ENCODE measurements at places on chromosomes 13 and 19. TPM values are rescaled to one million over a fixed set of nuclear protein-coding genes. Genes with fewer than 3 reads are reported as not detected.

FTL gene
- total RNA-seq, result 2,086 TPM

ZNF723 gene
- not detected for total RNA-seq

TMEM59L gene
- total RNA-seq, result 3.3 TPM

TGDS gene
- total RNA-seq, result 6.0 TPM

TNFRSF19 gene
- 45.7 TPM for total RNA-seq

SHISA2 gene
- total RNA-seq, result 0.65 TPM

CILP2 gene
- total RNA-seq, result 0.32 TPM

LILRB4 gene
- 5.7 TPM for total RNA-seq

PRR19 gene
- total RNA-seq, result 0.12 TPM

CHST8 gene
- total RNA-seq, result 0.29 TPM

B3GNT8 gene
- total RNA-seq, result 3.2 TPM

Measured in left cardiac atrium (tissue), 4 donors.